ENCODE measurements at places on chromosomes 4 and X.
A peak's percentile ranks its signal among the peaks of the same experiment; 100 is the strongest.

DNA sequence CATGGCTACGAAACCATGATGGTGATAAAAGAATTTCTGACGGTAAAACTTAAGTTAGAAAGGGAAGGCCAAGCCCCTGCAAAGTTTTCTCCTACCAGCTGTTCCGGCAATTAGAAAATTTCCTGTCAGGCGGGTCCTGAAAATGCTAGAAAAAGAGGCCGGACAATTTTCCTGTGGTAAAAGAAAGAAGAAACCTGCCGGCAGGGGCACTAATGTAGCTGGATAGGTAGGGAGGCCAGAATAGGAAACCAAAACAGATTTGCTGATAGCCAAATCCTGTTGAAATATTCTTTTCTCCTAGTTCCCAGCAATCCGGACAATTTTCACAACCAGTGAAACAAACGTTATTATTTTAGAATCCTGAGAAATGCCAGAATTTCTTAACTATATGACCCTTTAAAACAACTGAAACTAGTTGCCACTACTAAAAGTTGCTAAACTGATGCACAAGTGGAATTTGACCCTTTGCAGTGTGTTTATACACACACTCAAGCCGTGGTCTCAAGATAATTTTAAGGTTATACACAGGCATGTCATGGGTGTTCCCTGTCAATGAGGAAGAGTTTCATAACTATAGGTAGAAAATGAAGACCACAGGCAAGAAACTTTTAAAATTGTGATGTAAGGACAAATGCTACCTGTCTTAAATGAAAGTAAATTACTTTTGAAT, 47.7 kb downstream of the RPS6KA3 start:
- DNase-seq = no peak

DNA sequence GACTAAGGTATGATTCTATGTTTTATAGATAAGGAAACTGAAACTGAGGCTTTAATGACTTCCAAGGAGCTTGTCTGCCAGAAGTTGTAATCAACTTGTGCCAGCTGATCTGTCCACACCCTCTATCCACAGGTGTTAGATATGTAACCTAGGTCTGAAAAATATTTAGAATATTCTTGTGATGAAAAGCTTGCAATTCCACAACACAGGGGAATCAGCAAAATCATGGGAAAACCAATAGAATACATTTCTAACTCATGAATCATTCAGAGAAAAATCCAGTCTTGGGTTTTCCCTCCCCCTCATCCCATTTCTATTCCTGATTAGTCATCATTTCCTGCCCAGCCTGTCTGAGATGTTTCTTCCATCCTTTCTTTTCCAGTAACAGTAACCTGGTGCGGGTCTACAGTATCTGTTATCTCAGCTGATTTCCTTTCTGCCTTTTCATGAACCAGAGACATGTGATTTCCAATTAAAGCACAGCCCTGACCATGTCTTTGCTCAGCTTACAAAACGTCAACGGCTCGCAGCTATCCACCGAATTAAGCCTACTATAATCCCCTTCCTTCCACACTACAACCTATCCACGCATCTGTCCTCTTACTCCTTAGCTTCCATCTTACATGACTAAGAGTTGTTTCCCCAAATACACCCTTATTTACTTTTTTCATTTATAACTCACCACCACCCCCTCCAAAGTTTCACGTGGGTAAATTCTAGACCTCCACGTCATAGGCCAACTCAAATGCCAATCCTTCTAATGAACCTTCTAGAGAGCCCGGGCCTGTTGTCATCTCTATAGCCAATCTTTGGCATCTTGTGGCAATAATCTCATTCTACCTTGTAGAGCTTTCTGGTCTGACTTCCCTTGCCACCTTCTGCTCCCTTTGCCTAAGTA, 961 bp upstream of the NOCT start:
- peak; percentile 94 for DNase-seq

- DNase-seq = no peak
Measured at GRCh38 chr4:2289955-2290333, 28.0 kb upstream of the MXD4 start.

- no peak for DNase-seq
Measured at GRCh38 chr4:185931375-185931774, 119.4 kb upstream of the SORBS2 start.

DNA sequence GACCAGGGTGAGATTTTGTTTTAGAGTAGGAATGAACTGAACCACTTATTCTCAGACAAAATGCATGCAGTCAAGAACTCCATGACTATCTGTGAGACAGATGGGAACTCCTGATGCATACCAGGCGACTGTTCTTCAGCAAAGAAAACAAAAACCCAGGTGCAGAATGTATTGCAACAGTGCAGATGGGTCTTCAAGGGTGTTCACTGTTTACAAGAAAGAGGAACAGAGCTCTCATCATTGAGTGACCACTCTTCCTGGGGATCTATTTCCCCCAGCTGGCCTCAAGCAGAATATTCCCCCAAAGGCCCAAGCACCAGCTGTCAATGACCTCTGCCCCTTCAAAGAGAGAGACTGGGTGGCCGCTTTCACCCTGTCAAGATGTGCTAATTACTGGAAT, 39.7 kb upstream of the BMP3 start:
- no peak for DNase-seq

- no peak for DNase-seq
Measured at GRCh38 chr4:101528526-101528925, 181.2 kb upstream of the PPP3CA start.
